Left ventricle myocardium inferior (tissue), 1 donor: ENCODE measurements at places on chromosomes 3 and 15. TPM values are rescaled to one million over a fixed set of nuclear protein-coding genes. Genes with fewer than 3 reads are reported as not detected.
A peak's percentile ranks its signal among the peaks of the same experiment; 100 is the strongest.

- H3K4me3 ChIP-seq = no peak overlapping the region
- peaks cover 7% of the 10 kb centered on the region for H3K4me1 ChIP-seq
- no peak for DNase-seq
- H3K27me3 ChIP-seq = no peaks in the 10 kb centered on the region
- no peaks in the 10 kb centered on the region for H3K36me3 ChIP-seq
- H3K27ac ChIP-seq = no peak overlapping the region
Observed at GRCh38 chr3:23111797-23112196, 91.3 kb upstream of the UBE2E2 start.

GRCh38 chr15:98526094-98526493 is 122.2 kb upstream of the IGF1R start:
- DNase-seq = no peak
- peaks cover 28% of the 10 kb centered on the region for H3K27me3 ChIP-seq
- H3K36me3 ChIP-seq = no peaks in the 10 kb centered on the region
- no peaks in the 10 kb centered on the region for H3K4me1 ChIP-seq

DNA sequence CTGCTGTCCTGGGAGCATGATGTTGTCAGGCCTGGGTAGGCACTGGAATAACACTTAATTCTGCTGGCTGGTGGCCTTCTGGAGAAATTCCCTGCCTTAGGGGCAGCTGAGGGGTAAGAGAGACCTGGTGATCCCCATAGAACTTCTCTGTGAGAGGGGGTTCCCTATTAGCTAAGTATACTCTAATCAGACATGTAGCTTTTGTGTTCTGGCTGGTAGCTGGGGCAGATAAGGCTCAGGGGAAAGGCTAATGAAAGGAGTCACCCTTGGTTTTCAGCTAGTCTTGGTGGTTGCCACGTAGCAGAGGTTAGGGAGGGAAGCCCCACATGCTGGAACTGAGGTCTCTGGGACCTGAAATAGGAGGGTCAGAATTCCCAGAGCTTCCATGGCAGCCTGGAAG is 952 bp upstream of the HDDC3 start:
- no peak overlapping the region for H3K27ac ChIP-seq
- H3K36me3 ChIP-seq = peaks cover 1% of the 10 kb centered on the region
- no peak overlapping the region for H3K4me3 ChIP-seq
- no peak for DNase-seq
- no peaks in the 10 kb centered on the region for H3K27me3 ChIP-seq

- H3K27ac ChIP-seq = no peak overlapping the region
- H3K36me3 ChIP-seq = peaks cover 10% of the 10 kb centered on the region
- DNase-seq = no peak
Observed at GRCh38 chr3:158248261-158248660, 138.4 kb downstream of the RSRC1 start.

DNA sequence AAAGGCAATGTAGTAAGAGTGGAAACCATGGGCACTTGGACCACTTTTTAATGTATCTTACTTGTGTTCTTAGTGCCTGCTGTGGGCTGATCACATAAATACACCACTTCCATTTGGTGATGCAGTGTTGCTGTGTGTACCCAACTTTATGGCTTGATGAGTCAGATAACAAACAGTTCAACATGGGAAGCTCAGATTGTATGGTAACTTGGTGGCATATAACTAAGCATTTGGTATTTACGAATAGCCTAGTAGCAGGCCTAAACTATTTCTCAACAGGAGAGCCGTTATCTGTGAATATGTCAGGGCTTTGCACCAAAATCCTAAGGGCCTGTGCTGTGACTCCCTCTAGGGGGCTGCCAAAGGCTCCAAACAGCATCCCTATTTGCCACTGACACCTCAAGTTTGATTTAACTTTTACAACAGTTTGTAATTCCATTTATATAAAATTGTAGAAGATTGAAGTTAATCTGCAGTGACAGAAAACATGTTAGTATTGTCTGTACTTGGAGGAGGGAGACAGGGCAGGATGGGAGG is 640.4 kb upstream of the CADM2 start:
- H3K27ac ChIP-seq = no peak overlapping the region
- H3K36me3 ChIP-seq = no peaks in the 10 kb centered on the region
- no peaks in the 10 kb centered on the region for H3K27me3 ChIP-seq

DNA sequence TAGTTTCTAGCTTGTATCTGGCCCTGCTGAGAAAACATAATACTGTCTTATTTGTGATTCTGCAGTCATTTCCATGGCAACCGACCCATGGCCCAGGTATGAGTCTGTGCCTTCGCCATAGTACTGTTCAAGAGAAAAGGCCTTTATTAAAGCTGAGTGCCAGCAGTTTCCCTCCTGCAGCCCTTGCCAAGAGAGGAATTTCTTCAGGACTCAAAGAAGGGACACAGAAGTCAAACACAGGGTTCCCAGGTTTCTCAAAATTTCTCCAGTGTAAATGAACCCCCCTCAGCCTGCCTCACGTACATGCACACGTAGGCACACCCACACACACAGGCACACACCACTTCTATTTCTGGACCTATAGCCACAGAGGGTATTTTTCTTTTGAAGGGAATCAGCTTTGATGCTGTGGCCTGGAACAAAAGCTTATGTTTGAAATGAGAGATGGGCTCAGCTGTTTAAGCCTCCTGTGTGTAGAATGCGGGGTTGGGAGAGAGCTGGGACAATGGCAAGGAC is 269.2 kb downstream of the PDCD6IP start:
- H3K27me3 ChIP-seq = peaks cover 4% of the 10 kb centered on the region
- H3K36me3 ChIP-seq = no peaks in the 10 kb centered on the region
- H3K27ac ChIP-seq = no peak overlapping the region
- no peaks in the 10 kb centered on the region for H3K4me1 ChIP-seq
- no peak for DNase-seq

- H3K36me3 ChIP-seq = no peaks in the 10 kb centered on the region
- peaks cover 75% of the 10 kb centered on the region for H3K27me3 ChIP-seq
- peaks cover 9% of the 10 kb centered on the region for H3K4me1 ChIP-seq
- DNase-seq = no peak
- H3K4me3 ChIP-seq = peak overlapping the region; percentile 66
Observed at GRCh38 chr15:68843425-68844311, 23.0 kb upstream of the ANP32A start.

DNA sequence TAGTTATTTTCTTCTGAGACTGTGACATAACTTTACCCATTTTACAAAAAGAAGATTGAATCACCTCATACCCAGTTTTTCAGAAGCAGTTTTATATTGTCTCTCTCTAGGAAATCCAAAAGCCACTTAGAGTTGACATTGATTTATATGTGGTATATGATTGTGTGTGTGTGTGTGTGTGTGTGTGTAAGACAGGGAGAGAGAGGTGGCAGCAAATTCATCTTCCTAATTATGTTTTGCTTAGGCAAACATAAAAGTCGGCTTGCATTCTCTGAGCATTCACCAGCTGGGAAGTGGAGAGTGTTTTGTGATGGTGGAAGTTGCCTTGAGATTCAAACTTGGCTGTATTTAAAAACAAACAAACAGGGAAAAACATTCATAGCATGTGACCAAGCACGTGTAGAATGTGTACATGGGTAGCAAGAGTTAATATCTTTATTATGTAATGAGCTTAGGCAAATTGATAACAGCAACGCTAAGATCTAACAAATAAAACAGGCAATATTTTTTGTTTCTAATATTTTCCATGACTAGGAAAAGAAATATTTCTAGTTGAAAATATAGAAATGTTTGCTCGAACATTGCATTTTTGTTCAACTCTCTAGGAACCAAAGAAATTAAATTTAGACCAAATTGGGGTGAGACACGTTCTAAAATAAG is 64.4 kb upstream of the IGF1R start:
- H3K4me1 ChIP-seq = peaks cover 5% of the 10 kb centered on the region
- no peak for DNase-seq
- H3K27ac ChIP-seq = no peak overlapping the region
- H3K4me3 ChIP-seq = no peak overlapping the region

GRCh38 chr3:182331341-182331740 is 462.0 kb upstream of the ATP11B start:
- no peaks in the 10 kb centered on the region for H3K36me3 ChIP-seq
- no peak overlapping the region for H3K27ac ChIP-seq
- no peaks in the 10 kb centered on the region for H3K4me1 ChIP-seq
- DNase-seq = no peak

DNA sequence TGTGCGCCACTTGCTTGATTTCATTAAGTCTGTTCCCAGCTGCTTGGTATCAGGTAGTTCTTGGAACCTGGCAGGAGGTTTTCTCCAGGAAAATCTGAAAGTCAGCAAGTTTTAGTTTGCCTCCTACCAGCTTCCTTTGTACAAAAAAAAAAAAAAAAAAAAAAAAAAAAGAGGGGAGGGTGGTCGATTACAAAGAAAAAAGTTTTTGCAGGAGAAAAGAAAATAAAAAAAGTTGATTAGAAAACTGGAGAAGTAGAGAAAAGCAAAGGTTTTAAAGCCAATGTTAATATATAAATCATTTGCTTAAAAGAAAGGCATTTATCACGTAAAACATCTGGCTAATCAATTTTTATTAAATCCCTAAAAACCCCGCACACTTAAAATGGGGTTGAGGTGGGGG is 5.9 kb downstream of the EPHA3 start:
- peaks cover 55% of the 10 kb centered on the region for H3K27me3 ChIP-seq
- no peaks in the 10 kb centered on the region for H3K36me3 ChIP-seq
- H3K4me1 ChIP-seq = peaks cover 10% of the 10 kb centered on the region
- peak overlapping the region; percentile 72 for H3K27ac ChIP-seq

GRCh38 chr3:119902061-119902460 is 120.2 kb downstream of the NR1I2 start:
- no peak for DNase-seq
- H3K4me1 ChIP-seq = peaks cover 3% of the 10 kb centered on the region
- no peaks in the 10 kb centered on the region for H3K27me3 ChIP-seq
- peaks cover 4% of the 10 kb centered on the region for H3K36me3 ChIP-seq
- H3K4me3 ChIP-seq = no peak overlapping the region

- peak overlapping the region; percentile 84 for H3K4me3 ChIP-seq
- DNase-seq = no peak
Observed at GRCh38 chr3:170869239-170869590, 780 bp downstream of the RPL22L1 start.

- peaks cover 98% of the 10 kb centered on the region for H3K4me1 ChIP-seq
- peaks cover 38% of the 10 kb centered on the region for H3K36me3 ChIP-seq
- no peaks in the 10 kb centered on the region for H3K27me3 ChIP-seq
- peak overlapping the region; percentile 93 for H3K27ac ChIP-seq
Observed at GRCh38 chr15:85583923-85584390, 203.6 kb downstream of the AKAP13 start.

DNA sequence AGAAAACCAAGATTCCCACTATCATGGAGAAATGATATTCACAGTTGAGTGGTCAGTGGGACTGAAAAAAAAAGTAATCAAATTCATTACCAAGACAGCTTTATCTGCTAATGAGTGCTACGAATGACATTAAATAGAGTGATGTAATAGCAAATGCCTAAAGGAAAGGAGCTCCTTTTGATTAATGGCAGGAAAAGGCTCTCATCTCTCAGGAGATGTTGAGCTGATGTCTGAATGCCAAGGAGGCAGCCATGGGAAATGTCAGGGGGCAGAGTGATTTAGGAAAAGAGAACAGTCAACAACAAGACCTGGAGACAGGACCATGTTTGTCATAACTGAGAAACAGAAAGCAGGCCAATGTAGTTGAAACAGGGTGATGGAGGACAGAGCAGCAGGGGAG is 96.7 kb upstream of the SNTN start:
- no peak overlapping the region for H3K27ac ChIP-seq
- no peak for DNase-seq
- no peaks in the 10 kb centered on the region for H3K27me3 ChIP-seq
- no peaks in the 10 kb centered on the region for H3K36me3 ChIP-seq
- no peaks in the 10 kb centered on the region for H3K4me1 ChIP-seq

BLM gene
- 26.2 TPM for total RNA-seq

STIMATE gene
- 6.3 TPM for total RNA-seq

TRH gene
- total RNA-seq = not detected

DNAH12 gene
- total RNA-seq = 0.16 TPM

ZNF860 gene
- 0.08 TPM for total RNA-seq
